C1 segment of cervical spinal cord (tissue), 14 donors: ENCODE measurements at places on chromosomes 6 and 20.

- no peak for DNase-seq
These were observed 75.6 kb downstream of the CNBD2 start for GRCh38 chr20:36043892-36044515.

GRCh38 chr20:24979036-24979960 lies 13.3 kb downstream of the APMAP start:
- no peak for DNase-seq

DNA sequence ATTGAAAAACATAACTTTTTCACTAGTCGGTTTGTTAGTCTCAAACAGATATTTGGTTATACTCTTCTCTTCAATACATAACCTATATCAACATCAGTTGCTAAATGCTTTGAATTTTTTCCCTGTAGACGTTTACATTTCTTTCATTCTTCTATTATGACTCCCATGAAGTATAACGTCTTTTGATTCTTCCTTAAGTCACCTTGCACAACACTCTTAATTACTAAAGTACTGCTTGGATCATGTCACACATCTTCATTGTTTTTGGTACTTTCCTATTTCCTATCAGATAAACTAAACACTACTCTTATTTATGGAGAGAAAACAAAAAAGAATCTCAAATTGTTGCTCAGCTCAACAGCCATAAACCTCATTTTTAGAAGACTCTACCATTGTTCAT lies 23.0 kb upstream of the BMP5 start:
- no peak for DNase-seq

DNA sequence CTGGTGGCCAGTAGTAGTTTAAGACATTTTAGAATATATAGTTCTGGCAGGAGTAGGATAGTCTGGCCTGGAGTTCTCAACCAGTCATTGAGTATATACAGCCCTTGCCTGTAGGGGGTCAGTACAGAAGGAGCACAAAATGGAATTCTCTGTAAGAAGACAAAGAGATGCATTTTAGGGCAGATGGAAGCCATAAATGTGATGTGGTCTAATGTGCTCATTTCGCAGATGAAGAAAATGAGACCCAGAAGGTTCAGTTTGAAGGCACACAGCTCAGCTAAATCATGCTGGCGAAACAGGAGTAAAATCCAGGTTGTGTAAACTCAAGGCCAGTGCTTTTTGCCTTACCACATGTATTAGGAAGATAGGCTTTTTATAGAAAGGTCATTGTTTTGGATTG lies 29.6 kb downstream of the QKI start:
- DNase-seq: no peak

- DNase-seq: no peak
These were observed 15.3 kb downstream of the PRL start for GRCh38 chr6:22281341-22282085.

GRCh38 chr6:11536795-11537194 lies 754 bp upstream of the TMEM170B start:
- peak; percentile 31 for DNase-seq

DNA sequence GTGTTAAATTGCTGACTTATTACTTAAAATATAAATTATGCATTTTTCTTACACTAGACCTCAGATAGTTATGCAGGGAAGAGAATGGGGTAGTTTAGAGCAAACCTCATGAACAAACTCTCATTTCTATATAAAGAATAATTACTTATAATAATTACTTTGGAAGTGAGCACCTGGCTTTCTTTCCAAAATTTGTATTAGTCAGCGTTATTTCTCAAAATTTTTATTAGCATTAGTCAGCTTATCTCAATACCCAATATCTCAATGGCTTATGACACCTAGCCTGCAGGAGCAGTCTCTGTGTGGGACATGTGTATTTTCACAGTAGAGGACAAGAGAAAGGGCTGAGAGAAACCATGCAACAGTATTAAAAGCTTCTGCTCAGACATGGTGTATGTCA lies 849.2 kb upstream of the HS3ST5 start:
- DNase-seq: no peak

- DNase-seq: no peak
These were observed 18.6 kb downstream of the FKBP1A start for GRCh38 chr20:1374246-1374645.

DNA sequence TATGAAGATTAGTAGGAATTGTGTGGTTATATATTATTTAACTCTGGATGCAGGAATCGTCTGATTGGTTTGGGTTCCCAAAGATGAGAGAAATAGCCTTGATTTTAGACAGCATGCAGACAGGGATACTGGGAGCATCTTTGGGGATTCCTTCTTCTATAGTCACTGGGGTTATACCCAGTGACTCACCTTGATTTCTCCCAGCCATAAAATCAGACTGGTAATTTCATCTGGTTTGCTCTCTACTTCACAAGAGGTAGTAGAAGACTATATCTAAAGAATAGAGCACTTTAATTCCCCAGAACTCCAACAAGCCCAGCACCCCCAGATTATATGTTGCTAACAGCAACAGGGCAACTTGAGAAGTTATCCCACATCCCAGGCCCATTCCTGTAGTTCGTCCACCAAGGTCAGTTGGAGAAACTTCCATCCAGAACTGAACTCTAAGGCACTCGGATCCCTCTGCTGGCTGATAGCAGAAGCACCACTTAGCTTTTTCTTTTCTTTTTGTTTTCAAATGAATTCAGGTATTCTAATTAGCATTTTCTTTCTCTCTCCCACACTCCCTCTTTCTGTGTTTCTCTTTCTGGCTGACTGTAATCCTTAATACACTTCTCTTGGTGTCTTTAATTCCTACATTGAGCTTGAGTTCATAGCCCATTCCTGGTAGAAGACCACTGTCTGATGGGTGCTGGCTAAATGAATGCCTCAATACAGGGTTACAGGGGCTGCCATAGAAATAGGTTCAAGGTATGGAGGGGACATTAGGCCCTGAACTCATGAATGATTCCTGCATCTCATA lies 20.4 kb upstream of the EFHC1 start:
- DNase-seq: no peak

DNA sequence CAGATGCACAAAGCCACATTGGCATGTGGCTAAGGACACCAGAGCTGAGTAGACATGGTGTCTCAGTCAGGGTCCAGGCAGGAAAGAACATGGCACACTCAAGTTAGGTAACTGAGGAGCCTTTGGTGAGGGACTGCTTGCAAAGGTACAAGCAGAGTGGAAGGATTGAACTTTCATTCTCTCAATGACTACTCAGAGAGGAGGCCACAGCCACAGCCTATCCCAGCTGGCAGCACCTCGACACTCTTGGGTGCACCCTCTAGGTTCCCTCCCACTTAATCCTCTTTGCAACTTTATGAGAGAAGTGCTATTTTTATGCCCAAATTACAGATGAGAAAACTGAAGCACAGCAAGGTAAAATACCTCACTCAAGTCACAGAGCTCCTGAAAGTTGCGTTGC lies 73.4 kb downstream of the ISM1 start:
- DNase-seq: no peak

DNA sequence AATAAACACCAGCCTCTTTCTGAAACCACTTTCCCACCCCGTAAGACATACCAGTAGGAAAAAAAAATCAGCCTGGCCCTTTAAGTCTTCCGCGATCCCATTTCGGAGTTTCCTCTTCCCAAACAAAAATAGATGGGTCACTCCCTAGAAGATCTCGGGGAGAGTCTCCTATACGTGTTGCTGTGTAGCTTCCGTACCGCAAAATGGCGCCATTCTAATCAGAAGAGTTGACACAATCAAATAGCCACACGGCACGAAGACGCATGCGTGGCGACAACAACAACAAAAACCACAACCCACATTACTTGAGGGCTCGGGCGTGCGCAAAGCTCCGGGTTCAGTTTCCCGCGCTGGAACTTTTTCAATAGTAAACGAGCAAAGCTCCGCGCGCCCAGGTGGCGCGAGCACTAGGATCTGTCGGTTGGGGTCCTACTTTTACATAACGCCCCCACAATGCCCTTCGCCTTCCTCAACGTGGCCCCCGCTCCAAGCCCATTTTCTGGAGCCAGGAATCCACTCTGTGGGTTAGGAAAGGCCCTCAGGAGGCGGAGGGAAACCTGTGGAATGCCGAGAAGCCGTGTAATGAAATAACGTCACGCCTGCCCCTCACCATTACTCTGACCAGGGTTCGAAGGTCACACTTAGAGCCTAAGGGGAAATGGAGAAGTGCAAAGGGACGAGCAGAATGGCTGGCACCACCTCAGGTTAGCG lies at the start of gene GPANK1:
Gene GPANK1 (minus strand): TSS at position 208 of the 711 bp plus-strand sequence. CDS start 519 bp downstream, outside the sequence.
- peak; percentile 82 for DNase-seq

- DNase-seq: no peak
These were observed 65.0 kb upstream of the HIVEP1 start for GRCh38 chr6:11947063-11947462.

DNA sequence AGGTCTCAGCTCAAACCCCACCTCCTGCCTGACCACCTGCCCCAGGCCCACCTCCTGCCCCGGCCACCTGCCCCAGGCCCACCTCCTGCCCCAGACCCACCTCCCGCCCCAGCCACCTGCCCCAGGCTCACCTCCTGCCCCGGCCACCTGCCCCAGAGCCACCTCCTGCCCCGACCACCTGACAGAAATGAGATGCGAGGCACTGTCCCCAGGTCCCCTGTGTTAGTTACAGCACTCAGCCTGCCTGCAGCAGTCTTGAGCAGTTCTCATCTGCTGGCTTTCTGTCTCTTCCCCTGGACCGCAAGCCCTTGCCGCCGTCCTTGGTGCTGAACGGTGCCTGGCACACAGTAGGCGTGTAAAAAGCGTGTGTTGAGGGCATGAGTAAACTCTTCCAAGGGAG lies 79.5 kb downstream of the CDH4 start:
- DNase-seq: no peak
